ENCODE measurements at places on chromosomes 7 and 10. TPM values are rescaled to one million over a fixed set of nuclear protein-coding genes. Genes with fewer than 3 reads are reported as not detected.

The CFAP70 gene
- 11.3 TPM for total RNA-seq

The WNT2 gene
- 9.0 TPM for total RNA-seq

GRCh38 chr7:37598824-37599223 is 84.7 kb upstream of the GPR141 start:
- no peak overlapping the region for H3K27ac ChIP-seq
- DNase-seq: no peak
- H3K36me3 ChIP-seq: no peaks in the 10 kb centered on the region

- H3K27me3 ChIP-seq: no peaks in the 10 kb centered on the region
- no peaks in the 10 kb centered on the region for H3K36me3 ChIP-seq
- no peak overlapping the region for H3K27ac ChIP-seq
- peaks cover 23% of the 10 kb centered on the region for H3K4me1 ChIP-seq
- no peak overlapping the region for H3K4me3 ChIP-seq
These were observed 47.4 kb downstream of the LRRC4 start for GRCh38 chr7:127983804-127984332.

- peaks cover 100% of the 10 kb centered on the region for H3K36me3 ChIP-seq
- no peak overlapping the region for H3K4me3 ChIP-seq
- no peak for DNase-seq
- no peak overlapping the region for H3K27ac ChIP-seq
These were observed 23.9 kb downstream of the KIN start for GRCh38 chr10:7763929-7764328.

DNA sequence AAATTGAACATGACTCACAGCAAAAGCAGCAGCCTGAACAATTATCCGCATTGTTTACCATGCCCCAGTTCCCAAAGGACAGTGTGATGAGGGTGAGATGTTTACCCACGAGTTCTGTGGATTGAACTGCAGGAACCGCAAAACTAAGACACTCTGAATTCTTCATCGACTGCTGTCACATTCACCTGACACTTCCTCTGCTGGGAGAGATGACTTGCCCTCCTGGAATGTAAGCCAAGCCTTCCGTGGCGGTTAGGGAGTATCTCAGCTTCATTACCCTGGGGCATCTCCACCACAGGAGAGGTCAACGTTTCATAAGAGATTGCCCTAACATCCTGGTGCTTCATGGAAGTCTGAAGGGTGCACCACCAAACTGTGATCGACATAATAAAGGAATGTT is 374.6 kb upstream of the ADARB2 start:
- no peaks in the 10 kb centered on the region for H3K4me1 ChIP-seq
- H3K4me3 ChIP-seq: no peak overlapping the region
- H3K27me3 ChIP-seq: no peaks in the 10 kb centered on the region
- H3K36me3 ChIP-seq: no peaks in the 10 kb centered on the region

The MYL10 gene
- total RNA-seq: not detected

DNA sequence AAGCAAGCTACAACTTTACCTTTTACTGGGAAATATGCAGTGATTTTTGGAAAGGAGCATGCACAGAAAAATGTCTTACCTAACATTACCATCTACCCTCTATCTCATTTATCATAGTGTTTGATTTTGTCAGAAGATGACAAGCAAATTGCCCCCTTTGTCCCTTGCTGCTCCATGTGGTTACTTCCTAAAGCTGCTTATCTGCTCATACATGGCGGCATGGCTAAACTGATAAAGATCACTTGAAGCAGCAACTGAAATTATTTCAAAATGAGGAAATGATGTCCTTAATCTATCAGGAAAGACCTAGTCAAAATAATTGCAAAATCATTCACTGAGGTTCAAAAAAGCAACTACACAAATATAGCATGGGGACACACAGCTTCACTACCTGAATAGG is 1198.5 kb upstream of the SORCS1 start:
- H3K36me3 ChIP-seq: no peaks in the 10 kb centered on the region
- DNase-seq: no peak
- no peak overlapping the region for H3K4me3 ChIP-seq
- H3K27ac ChIP-seq: no peak overlapping the region

DNA sequence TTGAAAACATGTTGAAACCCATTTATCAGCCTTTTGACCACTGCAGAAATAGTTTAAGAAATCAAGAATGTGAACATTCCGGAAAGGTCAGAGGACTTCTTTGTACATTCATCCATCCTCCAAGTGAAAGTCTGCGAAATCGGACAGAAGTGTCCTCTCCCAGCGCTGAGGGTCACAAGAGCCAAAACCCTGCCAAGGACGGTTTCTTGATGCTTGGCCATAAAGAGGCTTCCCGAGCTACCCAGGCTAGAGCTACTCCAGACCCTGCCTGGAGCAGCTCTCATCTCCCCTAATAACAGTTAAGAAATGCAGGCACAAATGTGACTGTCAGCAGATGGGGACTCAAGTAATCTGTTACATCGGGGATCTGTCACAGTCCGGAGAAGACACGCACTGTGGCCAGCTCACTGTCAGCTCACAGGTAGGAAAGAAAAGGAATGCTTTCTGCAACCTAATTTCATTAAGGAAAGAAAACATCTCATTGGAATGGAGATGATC is 4.5 kb upstream of the CYTH3 start:
- no peak overlapping the region for H3K4me3 ChIP-seq
- DNase-seq: no peak
- no peak overlapping the region for H3K27ac ChIP-seq
- no peaks in the 10 kb centered on the region for H3K36me3 ChIP-seq
